ENCODE measurements at places on chromosomes 1 and 21. TPM values are rescaled to one million over a fixed set of nuclear protein-coding genes. Genes with fewer than 3 reads are reported as not detected.

DNA sequence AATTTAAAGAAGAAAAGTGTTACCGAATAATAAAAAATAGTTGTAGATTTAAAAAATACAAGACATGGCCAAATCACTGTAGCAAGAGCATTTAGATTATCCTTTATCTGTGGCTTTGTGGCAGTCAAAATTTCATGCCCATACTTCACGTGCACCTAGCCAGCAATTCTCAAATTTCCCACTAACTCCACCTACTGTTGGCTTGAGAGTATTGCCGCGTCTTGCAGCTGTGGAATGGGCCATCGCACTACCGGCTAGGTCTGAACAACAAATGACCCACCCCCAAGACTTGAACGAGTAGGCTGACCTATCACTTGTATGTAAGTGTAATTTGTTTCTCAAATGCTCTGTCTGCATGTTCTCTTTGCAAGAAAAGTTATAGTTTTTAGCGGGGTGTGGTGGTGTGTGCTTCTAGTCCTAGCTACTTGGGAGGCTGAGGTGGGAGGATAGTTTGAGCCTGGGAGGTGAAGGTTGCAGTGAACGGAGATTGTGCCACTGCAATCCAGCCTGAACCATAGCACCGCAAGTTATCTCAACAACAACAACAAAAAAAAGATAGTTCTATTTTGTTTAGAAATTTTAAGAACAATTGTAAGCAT lies 4.1 kb downstream of the KRTAP13-4 start:
- no peak for DNase-seq

GRCh38 chr1:89688607-89689006 lies 55.7 kb downstream of the LRRC8C start:
- DNase-seq: no peak

DNA sequence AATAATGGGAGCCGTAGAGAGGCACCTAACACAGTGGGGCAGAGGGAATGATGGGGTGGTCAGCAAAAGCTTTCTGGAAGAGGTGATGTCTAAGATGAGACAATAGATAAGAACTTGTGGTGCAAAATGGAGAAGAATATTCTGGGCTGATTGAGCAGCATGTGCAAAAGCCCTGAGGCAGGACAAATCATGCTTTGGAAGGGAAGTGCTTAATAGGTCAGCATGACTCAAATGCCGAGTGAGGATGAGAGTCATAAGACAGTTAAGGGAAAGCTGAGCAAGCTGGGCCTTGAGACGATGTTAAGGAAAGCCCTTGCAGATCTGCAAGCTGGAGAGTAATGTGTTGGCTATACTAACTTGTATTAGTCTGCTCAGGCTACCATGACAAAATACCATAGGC lies 37.3 kb upstream of the ASB17 start:
- DNase-seq: no peak

GRCh38 chr1:164937291-164937690 lies 378.3 kb downstream of the PBX1 start:
- DNase-seq: no peak

DNA sequence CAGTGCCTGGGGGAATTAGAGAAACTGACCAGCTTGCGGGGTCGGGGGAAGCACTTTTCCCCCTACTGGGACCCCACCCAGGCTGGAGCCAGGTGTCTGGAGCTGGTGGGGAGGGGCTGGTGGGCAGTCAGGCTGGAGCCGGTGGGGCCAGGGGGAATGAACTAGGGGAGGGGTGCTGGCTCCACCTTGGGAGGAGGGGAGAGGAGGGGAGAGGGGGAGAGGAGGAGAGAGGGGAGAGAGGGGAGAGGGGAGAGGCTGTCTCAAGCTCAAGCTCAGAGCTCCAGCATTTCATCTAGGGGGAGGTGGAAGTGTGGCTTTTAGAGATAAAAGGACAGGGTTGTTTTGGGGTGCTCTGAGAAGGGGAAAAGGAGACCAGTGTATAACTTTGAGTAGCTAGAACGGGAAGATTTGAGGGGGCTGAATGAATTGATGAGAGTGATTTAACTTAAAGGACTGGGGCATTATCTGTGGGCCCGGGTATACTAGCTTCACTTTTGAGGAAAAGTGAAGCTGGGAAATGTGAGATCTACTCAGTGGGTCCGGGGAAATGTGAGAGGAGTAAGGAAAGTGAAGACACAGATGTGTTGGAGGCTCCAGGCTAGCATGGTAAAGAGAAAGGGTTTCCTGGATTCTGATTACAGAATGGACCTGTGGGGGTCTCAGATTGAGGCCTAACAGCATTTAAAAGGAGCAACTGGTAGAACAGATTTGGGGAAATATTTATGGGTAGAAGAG lies 2.8 kb downstream of the EFNA1 start:
- no peak for DNase-seq

The PTPRC gene
- total RNA-seq: 41.7 TPM

The SPAG17 gene
- not detected for total RNA-seq

GRCh38 chr1:33791251-33791650 lies 72.6 kb upstream of the HMGB4 start:
- no peak for DNase-seq

The RHOU gene
- total RNA-seq: 24.6 TPM

- no peak for DNase-seq
These were observed 7.3 kb downstream of the KIF21B start for GRCh38 chr1:201016211-201016651.

DNA sequence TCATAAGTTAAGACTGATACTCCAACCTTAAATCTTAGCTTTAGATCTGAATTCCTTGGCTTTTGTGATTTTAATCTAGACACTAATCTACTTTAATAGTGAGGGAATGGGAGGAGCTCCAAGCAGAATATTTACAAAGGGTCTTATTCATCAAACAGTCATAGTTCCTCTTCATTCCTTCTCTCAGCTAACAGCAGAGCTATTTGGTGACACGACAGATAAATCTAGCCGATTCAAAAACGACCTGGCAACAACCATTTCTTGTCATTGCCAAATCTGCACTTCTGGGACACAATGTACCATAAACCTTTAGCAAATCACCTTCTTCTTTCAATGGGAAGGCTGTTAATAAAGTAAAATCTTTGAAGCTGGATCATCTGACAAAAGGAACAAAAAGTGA lies 52.8 kb upstream of the FOXD3 start:
- no peak for DNase-seq

DNA sequence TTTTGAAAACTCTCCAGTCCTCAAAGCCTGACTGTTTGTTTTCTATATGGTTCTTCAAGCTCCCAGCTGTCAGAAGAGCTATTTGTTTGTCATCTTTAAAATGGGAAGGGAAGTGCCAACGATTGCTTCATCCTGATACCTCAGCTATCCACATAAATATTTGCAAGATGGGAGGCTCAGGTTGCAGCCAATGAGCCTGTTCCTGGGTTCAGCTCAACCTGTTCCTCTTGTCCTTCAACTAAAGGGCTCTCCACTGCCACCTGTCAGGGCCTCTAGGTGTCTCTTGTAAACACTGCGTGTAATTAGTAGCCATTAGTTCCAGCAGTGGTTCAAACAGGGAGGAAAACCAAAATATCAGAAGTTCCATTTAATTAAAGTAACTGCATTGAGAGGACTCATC lies 445.1 kb downstream of the AJAP1 start:
- DNase-seq: no peak

GRCh38 chr1:56780826-56781225 lies 38.4 kb downstream of the FYB2 start:
- DNase-seq: no peak

- no peak for DNase-seq
These were observed 40.2 kb upstream of the IL10 start for GRCh38 chr1:206812471-206812870.

GRCh38 chr1:232562855-232563510 lies 67.0 kb downstream of the SIPA1L2 start:
- DNase-seq: no peak

GRCh38 chr21:37028570-37028969 lies 22.1 kb downstream of the RIPPLY3 start:
- DNase-seq: no peak

The NBPF19 gene
- 22.4 TPM for total RNA-seq

DNA sequence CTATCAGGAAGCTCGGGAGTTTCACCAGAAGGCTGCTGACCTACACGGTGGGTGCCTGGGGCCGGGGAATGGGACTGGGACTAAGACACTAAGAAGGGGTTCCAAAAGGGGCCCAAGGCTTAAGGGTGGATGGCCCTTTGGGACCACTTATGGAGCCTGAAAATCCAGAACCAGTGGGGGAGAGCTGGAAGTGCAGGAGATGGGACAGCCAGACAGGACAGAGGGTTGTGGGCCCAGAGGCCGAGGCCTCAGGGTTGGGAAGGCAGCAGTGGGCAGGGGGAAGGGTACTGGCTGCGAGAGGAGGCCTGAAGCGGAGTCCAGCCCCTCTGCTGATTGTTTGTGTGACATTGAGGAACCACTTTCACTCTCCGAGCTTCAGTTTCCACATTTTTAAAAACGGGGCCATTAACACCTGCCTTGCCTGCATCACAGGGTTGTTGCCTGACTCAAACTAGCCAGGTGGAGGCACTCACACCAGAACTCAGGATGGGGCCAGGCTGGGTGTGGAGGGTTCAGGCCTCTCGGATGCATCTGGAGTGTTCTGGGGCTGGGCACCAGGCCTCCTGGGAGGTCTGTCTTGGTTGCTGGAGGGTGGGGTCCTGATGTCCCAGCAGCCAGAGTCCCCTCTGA lies 3.0 kb downstream of the TTC24 start:
- DNase-seq: no peak

The SDHC gene
- total RNA-seq: 123 TPM

GRCh38 chr1:95368178-95368577 lies 134.2 kb downstream of the RWDD3 start:
- DNase-seq: no peak

- peak; percentile 36 for DNase-seq
These were observed 1.8 kb upstream of the DMBX1 start for GRCh38 chr1:46487818-46488218.

- no peak for DNase-seq
These were observed 24.7 kb upstream of the LRRN2 start for GRCh38 chr1:204709960-204710912.

GRCh38 chr21:46069166-46069565 lies 28.7 kb upstream of the COL6A2 start:
- DNase-seq: peak; percentile 24

The CA6 gene
- not detected for total RNA-seq

DNA sequence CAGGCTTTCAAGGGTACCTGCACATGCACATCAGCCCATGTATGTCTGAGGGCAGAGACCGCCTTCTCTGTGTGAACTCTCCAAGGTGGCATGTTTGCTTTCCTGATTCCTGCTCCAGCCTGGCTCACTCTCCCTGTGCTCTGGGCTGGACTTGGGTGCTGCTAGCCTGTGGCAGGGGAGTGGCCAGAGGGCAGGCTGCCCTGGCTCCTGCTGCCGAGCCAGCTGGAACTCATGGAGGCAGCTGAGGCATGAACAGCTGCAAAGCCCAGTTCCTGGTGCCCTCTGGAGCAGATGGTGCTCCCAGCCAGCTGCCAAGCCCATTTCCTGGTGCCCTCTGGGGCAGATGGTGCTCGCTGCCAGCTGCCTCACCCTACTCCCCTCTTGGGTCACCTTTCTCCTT lies 7.6 kb downstream of the UBL4B start:
- peak; percentile 45 for DNase-seq

- DNase-seq: no peak
These were observed 2.2 kb downstream of the LAMC2 start for GRCh38 chr1:183188240-183188639.

DNA sequence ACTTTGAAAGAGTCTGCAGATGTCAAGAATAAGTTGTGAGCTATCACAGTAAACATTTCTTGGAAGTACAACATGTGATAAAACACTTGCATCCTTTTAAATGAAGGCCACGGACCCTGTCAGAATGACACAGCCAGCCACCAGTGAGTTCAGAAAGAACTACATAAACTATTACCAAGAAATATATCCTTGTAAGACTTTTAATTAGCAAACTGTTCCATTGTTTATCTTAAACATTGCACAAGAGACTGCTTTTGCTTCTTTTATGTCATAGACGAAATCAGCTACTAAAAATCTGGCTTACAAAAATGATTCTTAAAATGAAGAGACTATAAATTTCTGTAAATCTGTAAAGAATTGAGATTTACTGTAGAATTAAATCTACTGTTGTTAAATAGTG lies 17.9 kb downstream of the LRRC7 start:
- DNase-seq: no peak

GRCh38 chr1:37474697-37475379 lies 458 bp downstream of the ZC3H12A start:
- DNase-seq: peak; percentile 87

DNA sequence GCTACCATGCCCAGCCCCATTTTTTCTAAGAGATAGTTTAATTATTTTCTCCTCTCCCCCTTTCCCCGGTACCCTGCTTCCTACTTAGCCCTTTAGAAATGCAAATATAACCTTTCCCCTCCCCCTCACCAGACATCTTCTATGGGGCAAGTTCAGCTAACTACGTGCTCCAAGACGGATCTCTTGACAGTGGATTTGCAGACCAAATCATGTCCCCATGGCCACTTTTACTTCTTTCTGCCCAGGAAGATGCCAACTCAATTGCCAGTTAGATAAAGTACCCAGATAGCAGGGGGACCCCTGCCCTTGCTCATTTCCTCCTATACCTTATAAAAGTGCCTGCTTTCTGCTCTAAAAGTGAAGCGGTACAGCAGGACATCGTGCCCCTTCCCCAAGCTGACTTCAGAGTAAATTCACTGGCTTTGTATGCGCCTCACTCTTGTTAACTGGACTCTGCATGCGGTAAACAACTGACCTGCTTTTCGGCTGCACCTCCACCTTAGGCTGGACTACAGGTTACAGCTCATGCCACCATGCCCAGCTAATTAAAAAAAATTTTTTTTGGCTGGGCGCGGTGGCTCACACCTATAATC lies 7.4 kb downstream of the DNAJC11 start:
- no peak for DNase-seq

DNA sequence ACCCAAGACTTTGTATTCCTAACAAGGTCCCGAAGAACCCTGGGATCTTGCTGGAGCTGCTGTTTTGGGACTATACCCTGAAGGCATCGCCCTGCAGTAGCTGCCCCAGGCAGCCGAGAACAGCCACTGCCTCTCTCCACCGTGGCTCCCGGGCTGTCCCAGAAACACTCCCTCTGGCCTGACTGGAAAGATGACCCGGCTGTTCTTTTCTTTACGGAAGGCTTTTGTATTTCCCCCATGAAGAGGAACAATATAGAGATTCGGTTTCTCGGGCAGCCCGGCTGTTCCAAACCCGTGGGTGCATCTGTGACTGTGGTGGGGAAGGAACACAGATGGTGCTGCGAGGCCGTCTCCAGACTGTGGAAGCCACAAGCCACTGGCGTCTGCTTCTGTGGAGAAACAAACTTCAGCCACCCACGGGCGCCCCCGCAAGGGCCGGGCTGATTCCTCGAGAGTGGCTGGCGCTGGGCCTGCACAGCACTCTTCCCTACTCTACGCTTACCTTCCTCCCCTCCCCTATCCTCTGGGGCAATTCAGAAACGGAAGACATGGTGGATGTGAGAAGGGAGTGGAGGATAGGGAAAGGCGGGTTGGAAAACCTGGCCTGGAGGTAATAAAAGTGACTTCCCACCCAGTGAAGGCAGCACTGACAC lies 33.7 kb upstream of the VASH2 start:
- DNase-seq: no peak
